Fibroblast of the conjunctiva (primary cell): ENCODE measurements at places on chromosomes 1 and 21.

- DNase-seq: no peak
Measured at GRCh38 chr1:78007677-78008341, 3.1 kb downstream of the DNAJB4 start.

DNA sequence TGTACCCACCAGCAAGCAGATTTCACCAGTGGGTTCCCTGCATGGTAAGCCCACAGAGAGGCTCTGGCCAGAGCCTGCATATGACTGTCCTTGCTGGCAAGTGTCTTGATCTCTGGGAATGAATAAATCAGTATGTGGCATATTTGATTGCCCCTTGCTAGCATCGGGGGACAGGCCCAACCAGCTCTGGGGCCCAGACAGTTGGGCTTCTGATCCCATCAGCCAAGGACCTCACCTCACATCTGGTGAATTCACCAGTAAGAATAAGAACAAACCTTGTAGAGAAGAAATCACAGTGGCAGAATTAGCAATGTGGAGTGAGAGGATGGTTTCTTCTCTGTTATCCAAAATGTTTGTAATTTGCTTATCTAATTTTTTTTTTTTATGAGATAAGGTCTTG lies 15.9 kb downstream of the SLC1A7 start:
- DNase-seq: no peak

DNA sequence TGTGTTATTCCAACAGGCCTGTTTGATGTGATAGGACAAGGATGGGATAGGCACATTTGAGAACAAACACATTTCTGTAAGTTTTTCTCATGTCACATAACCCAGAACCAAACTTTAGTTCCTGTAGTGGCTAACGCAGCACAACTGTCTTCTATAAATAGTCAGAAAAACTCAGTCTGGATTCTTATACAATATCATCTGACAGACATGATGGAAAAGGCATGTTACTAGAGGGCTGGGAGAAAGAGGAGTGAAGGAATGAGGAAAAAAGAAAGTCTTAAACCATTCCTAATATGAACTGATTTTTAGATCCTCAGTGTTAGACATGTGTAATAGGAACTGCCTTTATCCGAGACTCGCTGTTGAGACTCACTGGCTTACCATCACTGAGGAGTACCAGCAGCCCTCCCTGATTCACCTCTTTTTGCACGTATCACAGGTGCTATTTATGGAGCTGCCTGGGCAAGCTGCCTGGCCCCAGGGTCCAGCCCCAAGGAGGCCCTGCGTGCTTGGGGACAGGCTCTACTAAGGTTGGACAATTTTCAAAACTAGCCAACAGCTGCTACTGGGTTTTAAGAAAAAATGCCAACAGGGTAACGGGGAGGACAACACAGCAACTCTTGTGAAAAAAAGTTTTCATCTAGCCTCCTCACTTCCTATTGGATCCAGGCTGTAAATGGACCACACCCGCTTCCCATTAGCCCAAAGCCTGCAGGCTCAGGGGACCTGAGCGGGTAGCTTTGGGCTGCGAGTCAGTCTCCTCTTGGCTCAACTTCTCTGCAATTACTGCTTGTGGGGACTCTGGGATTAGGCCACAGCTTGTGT lies 30.7 kb upstream of the SERBP1 start:
- DNase-seq: peak; percentile 16

DNA sequence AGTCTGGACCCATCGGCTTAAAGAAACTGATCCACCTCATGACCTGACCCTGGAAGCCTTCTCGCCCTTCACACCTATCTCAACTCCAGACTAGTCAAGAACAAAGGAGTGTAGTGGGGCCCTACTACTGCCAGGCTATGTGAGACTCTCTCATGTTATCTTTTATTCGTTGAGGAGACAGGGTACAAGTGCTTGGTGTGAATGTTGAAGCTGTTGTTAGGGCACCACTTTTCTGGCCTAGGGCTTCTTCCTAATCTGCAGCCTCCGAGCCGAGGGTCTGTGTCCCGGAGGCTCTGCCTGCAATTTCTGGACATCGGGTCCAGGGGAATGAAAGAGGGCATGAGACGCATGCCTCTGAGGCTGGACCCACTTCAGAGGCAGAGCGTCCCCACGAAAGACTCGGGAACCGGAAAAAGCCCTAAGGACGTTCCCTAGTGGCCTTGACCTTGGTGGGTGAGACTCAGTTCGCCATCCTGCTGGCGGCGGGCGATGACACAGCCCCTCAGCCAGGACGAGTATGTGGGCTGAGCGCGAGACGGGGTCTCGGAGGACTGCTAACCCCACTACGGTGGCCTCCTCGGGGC lies 671 bp downstream of the DNAJC11 start:
- no peak for DNase-seq
